DMS 273 treated with DMSO at 0.1 percent for 48 hours (cell line): ENCODE measurements at places on chromosomes 7 and 10.

DNA sequence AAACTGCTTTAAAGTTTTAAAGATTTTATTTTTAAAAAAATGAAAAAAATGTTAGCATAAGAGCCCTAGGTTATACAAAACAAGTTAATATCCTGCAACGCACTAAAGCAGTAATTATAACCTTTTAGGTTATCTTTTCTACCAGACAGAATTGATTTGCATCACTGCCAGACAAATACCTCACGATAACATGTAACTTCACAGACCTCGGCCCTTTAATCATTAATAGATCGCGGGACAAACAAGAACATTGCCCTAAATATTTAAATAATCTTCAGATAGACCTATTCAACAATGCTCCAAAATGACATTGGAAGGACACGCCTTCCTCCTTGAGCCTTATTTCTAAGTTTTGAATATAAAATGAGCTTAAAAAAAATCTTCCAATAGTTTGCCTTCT is 23.8 kb upstream of the C7orf33 start:
- DNase-seq = no peak

DNA sequence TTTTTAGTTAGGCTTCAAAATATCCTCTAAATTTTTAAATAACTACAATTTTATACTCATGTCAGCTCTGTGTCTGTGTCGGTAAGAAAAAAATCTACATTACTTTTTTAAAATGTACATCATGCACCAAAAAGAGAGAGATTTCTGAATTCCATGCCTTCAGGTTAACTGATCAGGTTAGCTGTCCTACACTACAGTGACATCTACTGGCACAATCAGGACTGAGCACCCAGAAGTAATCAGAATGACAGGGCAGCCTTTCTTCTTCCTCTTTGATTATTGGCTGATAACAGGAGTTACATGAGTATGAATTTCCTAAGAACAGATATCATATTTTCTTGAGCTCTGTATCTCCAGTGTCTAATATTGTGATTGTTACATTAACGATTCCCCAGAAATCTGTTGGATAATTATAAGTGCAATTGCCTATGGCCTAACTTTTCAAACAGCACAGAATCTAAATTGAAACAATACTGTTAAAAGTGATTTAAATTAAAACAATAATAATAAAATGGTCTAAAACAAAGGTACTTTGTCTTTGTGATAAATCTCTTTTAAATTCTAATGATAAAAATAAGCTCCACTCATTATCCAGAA is 41.8 kb upstream of the HYCC1 start:
- no peak for DNase-seq

DNA sequence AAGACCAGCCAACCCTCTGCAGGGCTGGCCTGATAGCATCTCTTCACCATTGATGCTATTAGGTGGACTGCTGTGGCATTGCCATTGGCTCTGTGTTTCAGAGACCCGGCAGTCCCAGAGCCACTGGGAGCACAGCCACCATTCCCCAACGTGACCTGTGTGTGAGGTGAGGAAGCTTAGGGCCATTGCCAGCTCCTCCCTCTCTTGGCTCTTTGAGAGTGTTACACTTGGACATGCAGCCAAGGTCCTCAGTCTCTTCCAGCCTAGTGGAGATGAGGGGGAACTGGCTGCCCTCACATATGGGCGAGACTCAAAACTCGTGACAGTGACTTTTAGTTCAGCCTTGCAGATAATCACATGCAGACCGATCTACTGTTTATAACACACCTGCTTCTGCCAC is 39.3 kb upstream of the HMX3 start:
- no peak for DNase-seq

DNA sequence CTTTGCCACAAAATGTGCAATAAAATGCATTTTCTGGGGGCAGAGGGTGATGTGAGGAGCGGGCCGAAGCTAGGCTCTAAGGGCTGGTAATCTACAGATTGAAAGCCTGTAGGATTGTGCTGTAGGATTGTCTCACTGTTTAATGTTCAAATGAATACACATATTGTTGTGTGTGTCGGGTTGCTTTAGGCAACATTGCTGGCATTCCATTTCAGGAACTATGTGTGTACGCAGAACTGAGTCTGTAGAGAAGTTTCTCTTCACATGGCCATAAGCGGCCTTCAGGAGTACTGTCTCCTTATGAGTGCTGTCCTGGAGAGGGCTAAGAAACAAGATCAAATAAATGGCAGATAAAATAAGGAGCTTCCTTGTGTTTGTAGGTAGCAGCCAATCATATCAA is 540.2 kb downstream of the GATA3 start:
- no peak for DNase-seq

DNA sequence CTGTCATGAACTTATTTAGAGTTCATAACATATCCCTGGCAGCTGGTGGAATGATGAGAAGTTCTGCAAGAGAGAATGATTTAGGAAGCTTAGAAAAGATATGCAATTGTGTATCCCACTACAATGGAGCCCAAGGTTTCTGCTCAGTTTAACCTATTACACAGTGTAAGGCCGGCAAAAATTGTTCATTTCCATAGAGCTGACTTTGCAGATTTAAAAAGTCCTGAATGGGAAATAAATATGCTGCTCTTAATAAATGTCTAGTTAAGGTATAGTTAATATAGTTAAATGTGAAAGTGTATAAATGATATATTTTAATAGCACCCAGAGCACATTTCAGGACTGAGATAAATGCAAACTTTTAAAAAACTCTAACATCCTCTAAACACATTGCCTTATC is 149.9 kb downstream of the EVX1 start:
- no peak for DNase-seq

DNA sequence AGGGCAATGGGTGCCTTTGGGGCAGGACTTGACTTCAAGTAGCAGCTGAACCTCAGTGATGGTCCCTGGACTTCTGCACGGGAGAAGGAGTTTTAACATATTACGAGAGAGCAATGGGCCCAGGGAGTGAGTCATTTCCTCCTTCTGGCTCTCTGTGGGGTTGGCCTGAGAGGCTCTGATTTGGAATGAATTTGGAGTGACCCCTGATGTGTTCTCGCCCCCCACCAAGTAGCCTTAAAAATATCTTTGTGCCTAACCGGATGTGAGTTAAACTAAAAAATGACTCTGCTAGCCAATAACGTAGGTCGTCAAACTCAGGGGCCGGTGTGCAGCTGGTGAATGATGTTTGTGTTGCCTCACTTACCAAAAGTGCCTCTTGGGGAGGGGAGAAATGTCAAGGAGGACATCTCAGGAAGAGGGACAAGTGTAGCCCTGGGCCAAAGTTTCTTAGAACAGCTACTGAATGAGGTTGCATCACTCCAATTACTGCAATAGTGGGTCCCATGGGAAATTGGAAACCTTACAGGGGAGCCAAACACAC is 656.6 kb downstream of the INHBA start:
- DNase-seq = no peak

DNA sequence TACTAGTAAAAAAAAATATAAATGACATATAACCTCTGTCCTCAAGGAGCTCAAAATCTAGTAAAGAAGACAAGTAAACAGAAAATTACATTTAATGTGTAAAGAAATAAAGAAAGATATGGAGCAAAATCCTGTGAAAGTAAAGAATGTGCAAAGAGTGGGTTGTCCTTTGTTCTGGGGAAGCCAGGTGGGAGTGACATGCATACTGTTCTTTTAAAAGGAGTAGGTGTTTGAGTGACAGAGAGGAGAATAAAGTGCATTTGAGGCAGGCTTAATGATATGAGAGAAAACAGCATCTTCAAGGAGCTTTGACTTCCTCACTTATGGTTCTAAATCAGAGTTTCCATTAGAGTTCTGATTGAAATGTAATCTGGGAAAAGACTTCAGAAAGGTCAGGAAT is 22.0 kb downstream of the OR6V1 start:
- no peak for DNase-seq

DNA sequence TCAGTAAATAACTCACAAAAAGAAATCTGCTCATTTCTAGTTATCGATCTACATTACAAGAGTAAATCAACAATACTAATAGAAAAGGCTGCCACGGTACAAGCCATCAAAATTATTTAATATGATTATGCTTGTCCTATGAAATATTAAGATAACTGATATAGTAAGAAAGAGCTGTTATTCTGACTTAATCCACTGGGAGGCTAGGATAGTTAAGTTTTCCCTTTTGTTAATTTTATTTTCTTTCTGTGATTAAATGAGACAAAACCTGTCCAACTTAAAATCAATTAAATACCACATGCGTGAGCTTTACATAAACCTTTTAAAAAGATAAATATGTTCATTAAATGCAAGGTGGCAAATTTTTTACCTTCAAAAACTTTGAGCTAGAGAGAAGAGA is 114.8 kb downstream of the LMBR1 start:
- DNase-seq = no peak
